Kidney (tissue), 22 donors: ENCODE measurements at places on chromosomes 1 and 21.

GRCh38 chr21:34197561-34197960 is 124.2 kb downstream of the MRPS6 start:
- no peak for DNase-seq

DNA sequence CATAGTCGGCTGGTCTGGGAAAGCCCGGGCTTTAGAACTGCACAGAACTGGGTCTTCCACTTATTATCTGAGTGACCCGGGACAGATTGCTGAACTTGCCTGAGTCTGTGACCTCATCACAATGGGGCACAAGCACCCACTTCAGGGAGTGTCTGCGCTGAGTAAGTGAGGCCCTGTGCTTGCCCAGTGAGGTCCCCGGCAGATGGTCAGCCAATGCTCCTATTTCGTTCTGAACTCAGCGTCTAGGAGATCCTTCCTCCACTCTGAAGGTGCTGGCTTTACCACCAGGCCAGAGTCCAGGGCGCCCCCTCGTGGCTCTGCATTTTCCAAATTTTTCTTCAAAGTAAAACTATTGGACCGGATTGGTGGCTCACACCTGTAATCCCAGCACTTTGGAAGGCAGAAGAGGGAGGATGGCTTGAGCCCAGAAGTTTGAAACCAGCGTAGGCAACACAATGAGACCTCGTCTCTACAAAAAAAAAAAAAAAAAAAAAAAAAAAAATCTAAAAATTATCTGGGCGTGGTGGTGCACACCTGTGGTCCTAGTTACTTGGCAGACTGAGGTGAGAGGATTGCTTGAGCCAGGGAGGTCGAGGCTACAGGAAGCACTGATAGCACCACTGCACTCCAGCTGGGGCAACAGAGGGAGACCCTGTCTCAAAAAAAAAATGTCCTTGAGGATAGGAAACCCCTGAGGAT is 61.7 kb downstream of the FCRL5 start:
- peak; percentile 75 for DNase-seq

GRCh38 chr1:18099026-18099425 is 8.6 kb upstream of the IGSF21 start:
- no peak for DNase-seq

GRCh38 chr1:51506537-51506936 is 12.5 kb downstream of the EPS15 start:
- no peak for DNase-seq

- no peak for DNase-seq
Observed at GRCh38 chr1:223761411-223761810, 49.1 kb downstream of the CAPN2 start.

- DNase-seq, result peak; percentile 7
Observed at GRCh38 chr1:220410611-220411010, 117.3 kb upstream of the MARK1 start.

- DNase-seq, result no peak
Observed at GRCh38 chr1:167529829-167530474, 11.6 kb upstream of the CD247 start.

DNA sequence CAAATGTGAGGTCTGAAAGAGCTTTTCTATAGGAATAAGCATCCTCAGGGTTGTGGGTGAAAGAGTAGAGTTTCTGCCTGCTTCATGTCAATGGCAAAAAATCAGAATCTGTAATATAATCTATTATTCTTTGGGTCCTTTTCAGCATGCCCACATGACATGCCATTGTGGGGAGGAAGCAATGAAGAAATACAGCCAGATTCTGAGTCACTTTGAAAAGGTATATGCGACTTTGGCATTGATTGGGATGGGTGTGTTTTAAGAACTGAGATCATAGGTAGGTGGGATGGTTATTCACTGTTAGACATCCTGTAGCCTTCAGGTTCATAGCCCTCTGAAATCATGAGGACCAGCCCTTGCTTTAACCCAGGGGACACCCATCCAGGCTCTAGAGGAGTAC is 1.8 kb downstream of the IL20 start:
- DNase-seq, result no peak

DNA sequence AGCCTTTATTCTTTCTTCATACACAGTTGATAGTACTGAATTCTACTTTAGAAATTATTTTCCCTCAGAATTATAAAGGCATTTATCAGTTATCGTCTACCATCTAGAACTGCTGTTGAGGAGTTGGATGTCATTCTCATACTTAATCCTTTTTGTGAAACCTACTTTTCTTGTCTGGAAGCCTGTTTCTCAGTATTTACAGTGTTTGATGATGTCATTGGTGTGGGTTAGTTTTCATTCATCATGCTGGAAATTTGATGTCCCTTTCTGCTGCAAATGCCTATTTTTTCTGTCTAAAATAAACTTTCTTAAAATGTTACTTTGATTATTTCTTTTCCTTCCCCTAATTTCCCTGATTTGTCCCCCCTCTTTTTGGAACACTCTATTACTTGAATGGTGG is 22.8 kb upstream of the ZNF281 start:
- no peak for DNase-seq

- DNase-seq, result peak; percentile 77
Observed at GRCh38 chr1:16618719-16619118, 5.4 kb upstream of the NBPF1 start.

GRCh38 chr1:233518344-233518743 is 95.6 kb upstream of the KCNK1 start:
- no peak for DNase-seq

GRCh38 chr21:42203936-42204335 is 15.0 kb upstream of the ABCG1 start:
- no peak for DNase-seq

DNA sequence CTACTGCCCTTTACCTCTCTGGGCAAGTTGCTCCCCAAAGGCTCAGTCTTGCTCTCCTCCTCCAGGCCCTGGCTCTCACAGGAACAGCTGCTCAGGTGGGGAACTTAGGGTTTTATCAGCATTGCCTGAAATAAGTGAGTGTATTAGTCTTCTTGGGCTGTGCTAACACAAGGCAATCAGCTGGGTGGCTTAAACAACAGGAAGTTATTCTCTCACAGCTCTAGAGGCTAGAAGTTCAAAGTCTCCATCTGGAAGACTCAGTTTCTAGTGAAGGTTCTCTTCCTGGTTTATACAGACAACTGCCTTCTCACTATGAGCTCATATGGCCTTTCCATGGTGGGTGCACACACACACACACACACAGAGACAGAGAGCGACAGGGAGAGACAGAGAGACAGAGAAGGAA is 2.8 kb upstream of the CD1C start:
- DNase-seq, result no peak

DNA sequence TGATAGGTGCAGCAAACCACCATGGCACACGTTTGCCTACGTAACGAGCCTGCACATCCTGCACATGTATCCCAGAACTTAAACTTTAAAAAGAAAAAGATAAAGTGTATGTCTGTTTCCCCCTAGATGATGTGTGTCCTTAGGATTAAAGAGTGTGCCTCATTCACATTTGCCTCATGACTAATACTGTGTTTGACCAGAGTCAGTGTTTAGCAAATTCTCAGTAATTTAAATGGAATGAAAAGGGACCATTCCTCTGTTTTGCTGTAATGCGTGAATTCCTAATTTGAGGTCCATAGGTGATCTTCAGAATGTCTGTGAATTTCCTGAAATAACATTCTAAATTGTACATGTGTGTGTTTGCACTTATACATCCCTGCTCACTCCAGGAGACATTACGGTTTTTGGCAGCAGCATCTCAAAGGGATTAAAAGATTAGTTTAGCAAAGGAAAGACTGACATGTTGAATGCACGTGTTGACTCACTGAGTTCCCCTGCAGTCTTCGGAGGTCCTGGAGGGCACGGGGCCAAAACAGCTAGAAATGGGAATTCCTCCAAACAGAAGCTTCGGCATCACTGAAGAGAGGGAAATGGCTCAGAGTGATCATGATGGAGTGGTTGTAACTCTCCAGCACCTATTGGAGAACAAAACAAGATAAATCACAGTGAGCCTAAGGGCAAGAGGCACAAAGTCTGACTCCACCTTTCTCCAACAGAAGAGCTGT is 19.1 kb upstream of the SLC35F3 start:
- no peak for DNase-seq

GRCh38 chr21:43362915-43363314 is 64.0 kb downstream of the SIK1 start:
- no peak for DNase-seq

DNA sequence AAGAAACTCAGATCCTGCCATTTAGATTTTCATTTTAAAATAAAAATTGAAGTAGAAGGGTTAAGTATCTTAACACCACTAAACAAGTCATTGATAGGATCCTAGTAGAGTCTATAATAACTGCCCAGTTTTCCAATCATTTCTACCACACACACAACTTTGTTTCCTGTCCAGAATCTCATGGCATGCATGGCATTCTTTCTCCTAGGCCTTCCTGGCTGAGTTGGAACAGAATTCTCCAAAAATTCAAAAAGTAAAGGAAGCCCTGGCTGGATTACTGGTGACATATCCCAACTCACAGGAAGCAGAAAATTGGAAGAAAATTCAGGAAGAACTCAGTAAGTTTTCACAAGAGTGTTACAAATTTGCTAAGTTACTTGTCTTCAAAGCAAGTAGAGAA is 111.4 kb upstream of the BMP8A start:
- DNase-seq, result no peak

GRCh38 chr1:147527941-147528936 is 13.1 kb upstream of the BCL9 start:
- no peak for DNase-seq

GRCh38 chr21:38531591-38531990 is 33.3 kb upstream of the ERG start:
- peak; percentile 89 for DNase-seq

DNA sequence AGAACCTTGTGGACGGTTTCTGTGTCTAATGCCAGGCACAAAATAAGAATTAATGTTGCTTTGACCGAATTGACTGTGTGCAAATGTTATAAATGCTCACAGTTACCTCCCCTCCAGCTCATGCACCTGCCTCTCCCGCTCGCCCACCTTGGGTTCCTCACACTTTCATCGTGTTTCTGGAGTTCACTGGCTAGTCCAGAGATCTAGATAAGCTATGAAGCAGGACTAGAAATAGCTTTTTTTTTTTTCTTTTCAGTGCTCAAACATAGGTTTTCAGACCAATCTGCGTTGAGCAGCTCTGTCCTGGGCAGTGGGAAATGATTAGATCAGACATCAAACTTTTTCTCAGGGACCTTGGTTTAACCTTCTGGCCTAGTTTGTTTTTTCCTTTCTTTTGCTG is 11.1 kb downstream of the TENT5C start:
- no peak for DNase-seq

DNA sequence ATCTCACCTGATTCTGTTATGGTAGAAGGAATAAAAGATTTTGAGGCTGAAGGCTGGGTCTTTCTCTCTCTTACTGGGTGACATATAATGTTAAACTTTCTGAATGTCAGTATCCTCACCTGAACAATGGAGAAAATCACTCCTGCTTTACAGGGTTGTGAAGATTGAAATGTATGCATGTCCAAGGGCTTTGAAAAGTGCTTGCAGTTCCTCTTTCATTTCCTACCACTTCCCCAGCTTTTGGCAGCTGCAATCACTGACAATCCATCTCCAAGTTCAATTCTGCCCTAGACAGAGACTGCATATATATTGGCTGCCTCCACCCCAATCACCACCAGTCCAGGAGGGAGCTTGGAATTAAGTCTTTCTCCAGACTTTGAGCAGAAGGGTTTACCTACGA is 39.8 kb downstream of the FAM78B start:
- no peak for DNase-seq

GRCh38 chr1:83641206-83641658 is 357.7 kb downstream of the TTLL7 start:
- peak; percentile 65 for DNase-seq

GRCh38 chr1:112651205-112651604 is 23.3 kb upstream of the MOV10 start:
- DNase-seq, result no peak

- DNase-seq, result no peak
Observed at GRCh38 chr1:221392453-221392852, 349.4 kb downstream of the DUSP10 start.

DNA sequence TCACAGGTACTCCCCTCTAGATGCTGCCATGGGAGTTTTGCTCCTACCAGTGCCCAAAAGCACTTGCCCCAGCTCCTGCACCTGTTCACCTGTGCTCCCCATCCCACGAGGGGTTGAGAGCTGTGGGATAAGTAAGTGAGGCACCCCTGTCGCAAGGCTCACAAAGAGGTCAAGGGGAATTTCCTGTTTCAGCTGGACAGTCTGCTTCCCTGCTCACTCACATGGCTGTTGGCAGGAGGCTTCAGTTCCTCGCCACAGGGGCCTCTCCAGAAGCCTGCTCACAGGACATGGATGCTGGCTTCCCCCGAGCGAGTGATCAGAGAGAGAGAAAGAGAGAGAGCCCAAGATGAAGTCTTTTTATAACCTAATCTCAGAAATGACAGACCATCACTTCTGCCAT is 8.7 kb upstream of the NCMAP start:
- DNase-seq, result no peak

DNA sequence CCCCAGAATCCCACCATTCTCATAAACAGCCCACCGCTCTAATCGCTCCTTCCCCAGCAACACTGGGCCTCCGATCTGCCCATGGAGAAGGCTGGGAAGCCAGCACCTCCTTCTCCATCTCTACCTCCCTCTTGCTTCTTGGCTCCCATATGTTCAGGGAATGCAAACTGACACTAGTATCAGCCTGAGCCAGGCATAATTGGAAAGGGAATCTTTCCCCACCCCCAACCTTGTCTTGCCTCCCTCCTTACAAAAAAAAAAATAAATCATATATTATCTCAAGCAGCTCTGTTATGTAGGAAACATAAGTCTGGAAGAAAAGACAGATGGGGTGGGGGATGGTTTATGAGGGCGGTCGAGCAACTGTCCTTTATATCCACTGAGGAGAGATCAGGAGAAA is 127.2 kb downstream of the NAV1 start:
- DNase-seq, result no peak

- no peak for DNase-seq
Observed at GRCh38 chr1:154441241-154441888, 36.2 kb downstream of the IL6R start.

DNA sequence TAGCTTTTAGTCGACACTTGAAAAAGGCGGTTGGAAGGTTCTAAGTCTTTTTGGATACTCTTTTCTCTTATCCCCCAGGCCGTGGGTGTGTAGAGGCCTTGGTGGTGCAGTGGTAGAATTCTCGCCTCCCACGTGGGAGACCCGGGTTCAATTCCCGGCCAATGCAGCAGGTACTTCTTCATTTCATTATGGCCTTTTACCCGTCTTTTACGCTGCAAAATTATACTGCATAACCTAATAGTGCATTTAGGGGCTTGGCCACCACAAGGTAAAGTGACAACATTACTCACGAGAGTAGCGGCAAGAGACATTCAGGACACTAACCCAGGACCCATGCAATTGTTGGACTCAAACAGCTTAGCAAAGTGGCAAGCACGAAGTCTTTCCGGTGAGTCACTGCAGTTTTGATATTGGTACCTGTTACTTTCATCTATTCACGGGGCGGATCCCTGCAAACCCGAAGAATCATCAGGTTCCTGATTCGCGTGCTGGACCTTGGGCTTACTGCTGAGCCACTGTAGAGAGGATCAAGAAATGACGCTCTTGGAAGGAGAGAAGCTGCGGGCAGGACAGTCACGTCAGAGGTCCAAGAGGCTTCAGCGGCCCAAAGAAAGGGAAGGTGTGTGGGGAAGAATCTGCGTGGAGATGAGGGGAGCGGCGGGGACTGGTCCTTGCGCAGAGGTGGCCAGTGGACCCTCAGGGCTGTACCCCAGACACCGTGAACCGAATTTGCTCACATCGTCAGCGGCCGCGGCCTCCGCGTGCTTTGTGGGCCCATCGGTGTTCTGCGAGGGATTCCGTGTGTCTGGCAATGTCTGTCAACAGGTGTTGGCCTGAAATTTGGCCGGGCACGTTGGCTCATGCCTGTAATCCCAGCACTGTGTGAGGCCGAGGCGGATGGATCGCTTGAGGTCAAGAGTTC is 12.9 kb upstream of the RNU1-4 start:
- no peak for DNase-seq

GRCh38 chr1:28021064-28021463 is 61.3 kb downstream of the XKR8 start:
- DNase-seq, result no peak
